ENCODE measurements at places on chromosomes 7 and 10.
A peak's percentile ranks its signal among the peaks of the same experiment; 100 is the strongest.

- no peak for DNase-seq
Observed at GRCh38 chr7:40527723-40528122, 392.9 kb downstream of the SUGCT start.

DNA sequence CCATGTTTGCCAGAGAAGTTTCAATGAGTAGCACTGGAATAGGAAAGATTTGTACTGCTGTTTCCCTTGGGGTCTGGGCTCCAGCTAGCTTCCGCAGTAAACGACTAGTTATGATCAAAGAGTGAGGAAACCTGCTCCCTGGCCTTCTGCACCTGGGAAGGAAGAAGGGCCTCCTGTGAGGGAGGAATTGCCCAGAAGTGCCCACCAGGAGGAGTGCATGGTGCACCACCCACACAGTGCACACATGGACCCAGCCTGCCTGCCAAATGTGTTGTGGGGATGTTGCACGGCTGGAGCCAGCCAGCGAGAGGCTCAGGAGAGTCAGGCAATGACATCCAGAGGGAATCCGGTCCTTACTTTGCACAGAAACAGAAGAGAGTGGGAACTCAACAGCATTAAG, 27.0 kb upstream of the FAM107B start:
- DNase-seq = peak; percentile 5

GRCh38 chr7:2979201-2979631, 64.5 kb downstream of the CARD11 start:
- no peak for DNase-seq

DNA sequence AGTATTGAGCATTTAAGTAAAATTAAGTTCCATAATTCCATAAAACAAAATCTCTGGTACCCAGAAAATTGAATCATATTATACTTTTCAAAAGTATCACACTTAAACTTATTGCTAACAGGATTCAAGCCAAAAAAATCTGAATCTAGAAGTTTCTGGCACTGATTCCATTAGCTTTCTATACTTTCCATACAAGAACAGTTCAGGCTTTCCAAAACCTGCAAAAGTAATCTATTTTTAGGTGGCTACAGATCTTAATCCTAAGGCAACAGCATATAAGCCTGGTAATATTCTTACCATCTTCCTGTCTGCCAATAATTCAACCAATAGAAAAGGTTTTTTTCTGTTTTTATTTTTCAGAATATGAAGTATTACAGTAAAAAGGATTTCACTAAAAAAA, 185.0 kb downstream of the CRPPA start:
- no peak for DNase-seq

GRCh38 chr7:26944501-26945358, 80.3 kb upstream of the SKAP2 start:
- no peak for DNase-seq
